Glomerular endothelial cell (primary cell): ENCODE measurements at places on chromosomes 16 and 17.

GRCh38 chr17:11272191-11272590, 31.2 kb downstream of the SHISA6 start:
- DNase-seq: no peak

GRCh38 chr17:79019632-79020584, 4.1 kb upstream of the C1QTNF1 start:
- peak; percentile 52 for DNase-seq

DNA sequence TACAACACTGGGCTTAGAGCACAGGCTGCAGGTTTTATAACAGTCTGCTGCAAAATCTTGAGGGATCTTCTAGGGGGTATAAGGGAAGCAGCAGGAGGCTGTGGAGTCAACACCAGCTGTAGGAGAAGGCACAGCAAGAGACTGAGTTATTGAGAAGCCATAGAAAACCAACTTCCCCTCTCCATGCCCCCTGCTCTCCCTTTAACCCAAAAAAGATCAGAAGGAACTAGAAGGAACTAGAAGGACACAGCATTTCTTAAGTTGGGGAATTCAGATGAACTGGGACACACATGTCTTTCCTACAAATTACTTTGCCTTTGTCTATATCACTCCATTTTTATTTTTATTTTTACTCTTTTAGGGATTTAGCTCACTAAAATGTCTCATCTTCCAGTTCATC, 6.2 kb upstream of the CCL18 start:
- DNase-seq: no peak

GRCh38 chr16:89556750-89557689, 3.5 kb upstream of the RPL13 start:
- no peak for DNase-seq

DNA sequence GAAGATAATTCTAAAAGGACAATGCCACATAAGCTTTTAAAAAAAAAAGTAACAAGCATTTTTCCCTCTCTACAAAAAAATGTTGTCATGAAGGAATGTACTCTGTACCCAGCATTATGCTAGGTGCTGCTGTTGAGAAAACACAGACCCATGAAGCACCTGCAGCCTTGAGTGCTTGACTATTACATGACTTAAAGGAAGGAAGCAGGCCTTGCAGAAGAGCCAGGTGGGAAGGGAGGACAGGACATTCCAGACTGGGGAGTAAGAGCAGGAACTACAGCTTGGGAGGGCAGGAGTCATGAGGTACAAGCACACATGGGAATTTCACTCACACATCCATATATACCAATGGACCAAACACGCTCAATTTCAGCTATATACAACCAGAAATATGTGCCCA, 3.8 kb downstream of the MYO1D start:
- DNase-seq: no peak

DNA sequence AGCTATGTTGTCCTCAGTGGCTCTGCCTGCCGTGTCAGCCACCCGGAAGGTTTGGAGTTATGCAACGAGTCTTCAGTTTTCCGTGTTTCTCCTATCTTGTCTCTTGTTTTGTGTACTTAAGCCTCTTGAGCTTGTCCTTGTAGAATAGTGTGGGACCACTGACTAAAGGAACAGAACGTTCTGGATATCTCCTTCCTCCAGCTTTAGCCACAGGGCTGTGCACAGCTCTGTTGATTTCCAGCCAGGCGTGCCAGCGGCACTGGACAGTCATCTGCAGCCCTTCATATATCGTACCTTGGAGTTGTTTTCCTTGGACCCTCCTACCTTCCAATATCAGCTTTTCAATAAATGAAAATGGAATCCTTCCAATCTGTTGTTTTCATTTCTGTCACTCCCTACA, 39.8 kb downstream of the TMEM11 start:
- no peak for DNase-seq

GRCh38 chr16:4580250-4580649, 24.1 kb downstream of the C16orf96 start:
- DNase-seq: no peak

DNA sequence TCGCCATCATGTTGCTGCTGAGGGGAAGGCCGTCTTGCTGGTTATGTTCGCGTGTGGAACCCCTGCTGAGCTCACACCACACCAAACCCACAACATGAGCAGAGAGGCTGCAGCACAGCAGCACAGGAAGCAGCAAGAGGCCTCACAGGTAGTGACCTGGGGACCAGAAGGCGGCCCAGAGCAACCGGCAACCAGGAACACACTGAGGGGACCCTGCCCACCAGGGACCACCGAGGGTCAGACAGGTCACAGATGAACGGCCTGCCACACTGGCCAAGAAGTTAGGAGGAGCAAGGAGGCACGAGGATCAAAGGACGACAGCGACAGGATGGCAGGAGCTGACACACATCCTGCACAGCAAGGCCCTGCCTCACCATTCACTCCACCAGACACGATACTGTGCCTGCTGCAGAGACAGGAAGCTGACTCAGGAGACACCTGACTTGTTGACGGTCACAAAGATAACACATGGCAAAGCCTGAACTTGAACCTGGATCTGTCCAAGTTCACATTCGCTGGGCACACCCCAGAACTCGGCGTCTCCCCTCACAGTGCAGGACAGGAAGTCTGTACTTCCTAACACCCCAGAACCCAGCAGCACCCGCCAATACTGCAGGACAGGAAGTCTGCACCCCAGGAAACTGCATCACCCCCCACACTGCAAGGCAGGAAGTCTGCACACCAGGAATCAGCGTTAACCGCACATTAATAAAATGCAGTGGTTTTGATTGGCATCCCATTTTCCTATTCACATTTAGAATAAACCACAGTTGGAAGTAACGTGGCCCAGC, 98.5 kb downstream of the ZNF778 start:
- DNase-seq: peak; percentile 86

DNA sequence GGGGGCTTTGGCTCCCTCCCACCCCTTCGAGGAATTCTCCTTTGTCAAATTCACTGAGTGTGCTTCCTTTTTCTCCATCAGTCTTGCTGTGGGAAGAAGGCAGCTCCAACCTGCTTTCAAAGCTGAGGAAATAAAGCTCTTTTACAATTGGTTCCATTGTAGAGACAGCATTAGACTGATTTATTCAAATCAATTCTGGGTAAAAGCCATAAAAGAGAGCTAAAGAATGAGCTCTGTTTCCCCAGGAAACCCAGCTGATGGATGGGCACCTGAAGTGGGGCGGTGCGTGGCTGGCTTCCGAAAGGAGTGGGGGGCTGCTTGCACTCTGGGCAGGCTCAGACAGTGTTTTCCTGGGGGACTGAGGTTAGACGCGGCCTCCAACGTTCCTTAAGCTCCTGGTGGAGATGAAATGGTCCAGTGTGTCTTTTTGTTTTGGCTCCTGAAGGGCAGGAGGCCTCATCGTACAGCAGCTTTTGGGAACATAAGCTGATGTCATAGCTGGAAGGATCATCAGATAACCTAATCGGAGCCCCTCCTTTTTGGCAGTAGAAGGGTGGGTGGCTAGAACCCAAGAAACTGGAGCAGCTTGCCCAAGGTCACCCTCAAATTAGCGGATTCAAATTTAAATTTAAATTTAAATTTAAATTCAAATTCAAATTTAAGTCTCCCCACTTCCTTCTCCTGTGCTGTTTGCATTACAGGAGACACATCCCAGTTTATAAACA, 128.5 kb upstream of the EEF2KMT start:
- no peak for DNase-seq

- DNase-seq: peak; percentile 34
Measured at GRCh38 chr17:57747221-57748017, 2.3 kb upstream of the CCDC182 start.

GRCh38 chr16:80824623-80825364, 20.4 kb upstream of the CDYL2 start:
- peak; percentile 72 for DNase-seq

DNA sequence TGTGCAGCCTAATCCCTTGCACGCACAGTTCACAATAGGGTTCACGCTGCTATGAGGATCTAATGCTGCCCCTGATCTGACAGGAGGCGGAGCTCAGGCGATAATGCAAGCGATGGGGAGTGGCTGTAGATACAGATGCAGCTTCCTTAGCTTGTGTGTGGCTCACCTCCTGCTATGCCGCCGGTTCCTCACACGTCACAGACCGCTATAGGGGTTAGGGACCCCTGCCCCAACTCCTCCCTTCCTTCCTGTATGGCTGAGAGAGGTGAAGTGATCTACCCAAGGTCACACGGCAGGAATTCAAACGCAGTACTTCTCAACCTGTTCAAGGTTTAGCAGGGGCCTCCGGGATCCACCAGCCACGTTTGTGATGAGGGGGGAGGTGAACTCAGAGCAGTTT, 13.4 kb upstream of the PLLP start:
- DNase-seq: no peak

DNA sequence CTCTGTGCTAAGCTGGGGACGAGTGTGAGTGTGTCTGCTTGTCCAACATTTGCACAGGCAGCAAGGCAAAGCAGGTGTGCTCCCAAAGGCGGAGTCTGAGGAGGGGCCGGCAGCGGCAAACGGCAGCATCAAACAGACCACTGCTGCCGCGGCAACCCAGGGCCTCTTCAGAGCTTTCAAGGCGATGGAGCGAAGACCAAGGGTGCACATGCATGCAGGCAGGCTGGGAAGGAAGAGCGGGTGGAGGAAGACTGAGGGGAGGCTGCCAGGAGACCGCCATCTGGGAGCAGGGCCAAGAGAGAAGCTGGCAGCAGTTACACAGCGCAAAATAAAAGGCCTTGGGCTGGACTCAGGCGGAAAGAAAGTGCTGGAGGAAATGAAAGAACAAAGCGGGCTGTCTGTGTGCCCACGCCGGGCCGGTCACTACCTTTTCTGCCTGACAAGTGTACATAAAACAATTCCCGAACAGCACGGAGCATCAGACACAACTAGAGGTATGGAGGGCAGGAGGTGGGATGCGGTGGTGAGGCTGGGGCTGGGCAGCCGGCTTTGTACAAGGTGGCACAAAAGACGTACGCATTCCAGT, 8.5 kb downstream of the TIMM22 start:
- DNase-seq: peak; percentile 36

GRCh38 chr16:3458278-3458851, 14.9 kb downstream of the NAA60 start:
- DNase-seq: no peak

DNA sequence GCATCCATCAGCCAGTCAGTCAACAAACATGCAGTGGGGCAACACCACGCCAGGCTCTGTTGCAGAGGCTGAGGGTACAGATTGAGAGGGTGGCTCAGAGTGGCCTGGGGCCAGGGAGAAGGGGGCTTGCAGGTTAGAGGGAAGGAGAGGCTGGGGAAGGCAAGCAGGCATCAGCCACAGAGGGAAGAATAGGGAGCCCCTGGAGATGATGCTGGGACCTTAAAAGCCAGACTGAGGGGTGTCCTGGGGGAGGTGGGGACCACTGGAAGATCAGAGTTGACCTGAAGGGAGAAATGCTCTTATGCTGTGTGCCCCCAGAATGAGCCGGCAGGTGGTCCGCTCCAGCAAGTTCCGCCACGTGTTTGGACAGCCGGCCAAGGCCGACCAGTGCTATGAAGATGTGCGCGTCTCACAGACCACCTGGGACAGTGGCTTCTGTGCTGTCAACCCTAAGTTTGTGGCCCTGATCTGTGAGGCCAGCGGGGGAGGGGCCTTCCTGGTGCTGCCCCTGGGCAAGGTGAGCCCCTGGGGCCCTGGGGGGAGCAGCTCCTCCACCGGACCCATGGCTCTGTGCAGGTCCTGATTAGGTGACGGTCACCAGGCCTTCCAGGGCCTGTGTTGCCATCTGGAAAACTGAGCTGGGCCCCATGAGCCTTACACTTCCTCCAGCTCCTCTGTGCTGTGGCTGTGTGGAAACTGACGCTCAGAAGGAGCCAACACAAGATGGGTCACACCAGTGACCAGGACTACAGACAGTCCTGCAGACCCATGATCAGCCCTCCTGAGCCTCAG, 1.7 kb downstream of the CORO1A start:
- no peak for DNase-seq

DNA sequence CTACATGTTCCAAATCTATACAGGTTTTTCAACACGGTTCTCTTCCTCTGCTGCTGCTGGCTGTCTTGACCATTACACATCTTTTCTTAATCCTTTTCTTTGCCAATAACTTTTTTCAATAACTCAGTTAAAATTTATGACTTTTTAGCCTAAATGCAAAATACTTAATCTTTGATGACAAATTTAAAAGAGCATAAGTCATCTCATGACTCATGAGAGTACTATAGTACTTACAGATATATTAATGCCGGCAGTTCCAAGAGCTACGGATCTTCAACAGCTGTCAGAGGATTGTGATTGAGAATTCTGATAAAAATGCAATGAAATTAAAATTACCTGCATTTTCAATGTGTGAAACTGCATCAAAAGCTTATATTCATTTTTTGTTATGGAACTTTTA, 105.5 kb downstream of the KPNA2 start:
- no peak for DNase-seq

DNA sequence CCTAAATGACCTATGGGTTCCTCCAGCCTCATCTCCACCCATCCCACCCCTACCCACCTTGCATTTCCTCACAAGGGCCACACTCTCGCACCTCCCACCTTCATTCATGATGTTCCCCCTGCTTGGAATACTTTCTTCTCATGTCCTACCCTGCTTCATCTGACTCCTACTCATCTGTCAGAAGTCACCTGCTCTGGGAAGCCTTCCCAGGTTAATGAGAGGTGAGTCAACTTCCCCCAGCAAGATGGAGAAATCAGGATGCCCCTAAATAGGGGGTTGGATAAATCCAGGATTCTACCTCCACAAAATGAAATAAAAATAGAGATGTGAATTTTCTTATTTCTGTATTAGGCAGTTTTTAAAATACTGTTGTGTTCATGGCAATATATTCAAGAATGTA, 51.0 kb upstream of the WSB1 start:
- no peak for DNase-seq

GRCh38 chr16:87853411-87854052, 15.8 kb downstream of the SLC7A5 start:
- DNase-seq: no peak

DNA sequence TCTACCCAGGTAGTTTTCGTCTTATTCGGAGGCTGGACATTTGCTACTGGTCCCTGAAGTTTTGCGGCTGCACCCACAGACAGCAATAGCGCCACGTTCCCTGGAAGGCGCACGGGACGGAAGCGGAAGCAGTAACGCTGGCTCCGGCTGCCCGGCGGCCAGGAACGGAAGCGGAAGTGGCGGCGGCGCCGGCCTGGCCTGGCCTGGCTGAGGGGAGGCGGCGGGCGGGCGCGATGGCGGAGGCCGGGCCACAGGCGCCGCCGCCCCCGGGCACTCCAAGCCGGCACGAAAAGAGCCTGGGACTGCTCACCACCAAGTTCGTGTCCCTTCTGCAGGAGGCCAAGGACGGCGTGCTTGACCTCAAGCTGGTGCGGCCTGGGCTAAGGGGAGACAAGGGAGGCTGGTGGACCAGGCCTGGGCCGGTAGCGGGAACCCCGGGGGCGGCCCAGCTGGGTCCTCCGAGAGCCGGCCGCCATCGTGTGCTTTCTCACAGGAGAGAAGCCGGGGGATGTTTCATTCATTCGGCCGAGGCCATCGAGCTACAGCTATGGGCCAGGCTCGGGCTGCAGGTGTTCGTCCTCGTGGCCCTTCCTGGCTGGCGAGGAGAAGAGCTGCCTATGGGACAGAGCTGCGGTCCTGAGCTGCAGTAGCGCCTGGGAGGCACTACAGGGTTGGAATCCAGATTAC, at the start of gene E2F4:
Gene E2F4, plus strand, starts transcription at position 161 of the 687 bp plus-strand sequence. Its CDS starts 73 bp downstream, at position 234.
- no peak for DNase-seq

GRCh38 chr16:30928390-30928789, 5.0 kb downstream of the FBXL19 start:
- DNase-seq: no peak

GRCh38 chr17:77042476-77043231, 98.1 kb upstream of the SEC14L1 start:
- DNase-seq: no peak
